Right forelimb (tissue), 1 donor: ENCODE measurements at places on chromosomes 6 and 20.
A peak's percentile ranks its signal among the peaks of the same experiment; 100 is the strongest.

- DNase-seq = peak; percentile 71
Observed at GRCh38 chr20:59835448-59836395, 97.7 kb downstream of the SYCP2 start.

- DNase-seq = no peak
Observed at GRCh38 chr6:93081901-93082300, 337.5 kb downstream of the EPHA7 start.

- peak; percentile 69 for DNase-seq
Observed at GRCh38 chr20:36092398-36093024, 62.0 kb upstream of the EPB41L1 start.

GRCh38 chr6:14883921-14884320, 361.9 kb upstream of the JARID2 start:
- no peak for DNase-seq

DNA sequence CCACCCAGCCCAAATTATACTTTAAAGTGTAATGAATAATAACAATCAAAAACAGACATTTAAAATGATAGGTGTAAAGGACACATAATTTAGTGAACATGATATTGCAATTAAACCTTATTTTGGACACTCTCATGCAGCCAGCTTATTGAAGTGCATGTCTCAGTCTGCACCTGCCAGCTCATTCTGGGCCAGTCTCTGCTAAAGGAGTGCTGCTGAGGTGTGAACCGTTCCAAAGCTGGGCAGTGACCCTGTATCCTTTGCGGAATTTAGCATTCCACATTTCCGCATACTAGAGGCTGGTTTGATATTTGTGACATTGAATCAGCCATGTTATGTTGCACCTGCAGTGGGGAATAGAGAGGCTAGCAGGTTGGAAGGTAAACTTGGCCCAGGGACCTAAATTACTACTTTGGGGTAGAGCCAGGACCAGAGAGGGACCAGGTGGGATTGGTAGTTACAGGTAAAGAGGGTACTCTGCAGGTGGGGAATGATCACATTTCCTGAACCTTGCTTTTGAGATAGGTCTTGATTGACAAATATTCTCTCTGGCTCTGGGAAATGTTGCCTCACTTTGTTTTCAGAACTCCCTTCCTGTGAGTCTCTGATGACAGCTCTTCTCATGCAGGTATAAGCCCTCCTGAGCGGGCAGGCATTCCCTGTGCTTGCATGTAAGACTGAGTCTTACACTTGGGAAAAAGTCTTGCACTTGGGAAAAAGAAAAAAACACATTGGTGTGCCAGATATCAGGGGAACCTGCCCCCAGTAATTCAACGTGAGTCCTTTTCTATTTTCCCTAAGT, 26.2 kb downstream of the TULP4 start:
- DNase-seq = no peak

- DNase-seq = no peak
Observed at GRCh38 chr20:54067606-54068174, 2.7 kb downstream of the BCAS1 start.

GRCh38 chr6:100112855-100113508, 119.0 kb upstream of the MCHR2 start:
- no peak for DNase-seq

DNA sequence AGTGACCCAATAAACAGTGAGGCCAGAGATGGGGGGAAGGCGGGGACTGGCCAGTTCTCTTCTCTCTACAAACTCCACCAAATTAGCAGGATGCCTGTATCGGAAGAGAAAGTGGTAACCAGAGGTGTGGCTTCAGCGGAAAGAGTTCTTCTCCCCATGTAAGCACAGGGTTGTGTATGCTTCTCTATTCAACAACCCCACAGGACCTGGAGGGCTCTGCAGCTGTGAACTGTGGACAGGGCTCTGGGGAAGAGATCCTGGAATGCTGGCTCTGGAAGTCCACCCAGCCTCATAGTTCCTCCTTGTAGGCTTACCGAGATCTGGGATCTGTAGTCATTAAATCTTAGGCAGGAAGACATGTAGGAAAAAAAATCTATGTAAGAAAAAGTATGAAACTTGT, 186.2 kb downstream of the FOXC1 start:
- DNase-seq = no peak

GRCh38 chr6:2962004-2962403, 9.4 kb downstream of the SERPINB6 start:
- no peak for DNase-seq

DNA sequence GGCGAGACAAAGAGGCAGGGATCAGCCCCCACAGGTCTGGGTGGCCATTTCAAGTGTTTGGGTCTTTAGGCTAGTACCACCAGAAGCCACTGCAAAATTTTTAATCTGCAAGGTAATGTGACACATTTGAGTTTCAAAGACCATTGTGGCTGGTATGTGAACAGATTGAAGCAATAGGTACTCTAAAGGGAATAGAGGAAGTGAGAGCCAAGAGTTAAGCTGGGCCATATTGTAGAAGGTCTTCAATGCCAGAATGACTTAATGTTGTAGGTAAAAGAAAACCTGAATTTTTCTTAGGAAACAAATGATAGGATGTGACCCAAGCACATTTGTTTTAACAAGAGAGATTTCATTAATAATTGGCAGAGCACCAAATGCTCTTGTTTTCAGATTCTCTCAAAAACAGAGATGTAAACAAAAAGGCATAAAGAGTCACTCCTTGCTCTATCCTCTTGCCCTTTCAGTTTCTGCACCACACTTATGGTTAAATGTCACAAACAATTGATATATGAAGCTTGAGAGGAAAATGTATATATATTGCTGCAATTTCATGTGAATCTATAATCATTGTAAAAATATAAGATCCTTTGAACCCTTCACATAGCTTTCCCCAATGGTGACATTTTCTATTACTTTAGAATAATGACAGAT, 307.1 kb upstream of the PLN start:
- DNase-seq = no peak

DNA sequence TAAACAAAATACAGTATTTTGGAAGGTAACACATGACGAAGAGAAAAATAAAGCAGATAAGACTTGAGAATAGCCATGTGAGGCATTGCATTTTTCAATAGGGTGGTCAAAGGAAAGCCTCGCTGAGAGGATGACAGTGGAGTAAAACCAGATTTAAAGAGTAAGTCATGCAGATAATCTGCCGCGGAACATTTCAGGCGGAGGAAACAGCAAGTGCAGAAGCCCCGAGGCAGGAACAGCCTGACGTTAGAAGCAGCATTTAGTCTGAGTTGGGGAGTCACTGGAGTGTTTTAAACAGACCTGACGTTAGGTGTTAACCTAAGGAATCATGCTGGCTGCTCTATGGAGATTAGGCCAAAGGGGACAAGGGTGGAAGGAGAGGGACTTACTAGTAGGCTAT, 65.0 kb upstream of the VSTM2L start:
- DNase-seq = no peak

GRCh38 chr6:158868890-158869825, 50.0 kb upstream of the EZR start:
- DNase-seq = peak; percentile 93

GRCh38 chr6:7282097-7282906, 30.7 kb downstream of the SSR1 start:
- no peak for DNase-seq

- DNase-seq = no peak
Observed at GRCh38 chr6:85047818-85048217, 283.4 kb upstream of the TBX18 start.

GRCh38 chr6:125818225-125818657, 27.5 kb downstream of the NCOA7 start:
- DNase-seq = no peak

GRCh38 chr6:27149150-27149549, 98.4 kb upstream of the PRSS16 start:
- DNase-seq = no peak

GRCh38 chr6:9131616-9132015, 696.3 kb upstream of the SLC35B3 start:
- DNase-seq = no peak

DNA sequence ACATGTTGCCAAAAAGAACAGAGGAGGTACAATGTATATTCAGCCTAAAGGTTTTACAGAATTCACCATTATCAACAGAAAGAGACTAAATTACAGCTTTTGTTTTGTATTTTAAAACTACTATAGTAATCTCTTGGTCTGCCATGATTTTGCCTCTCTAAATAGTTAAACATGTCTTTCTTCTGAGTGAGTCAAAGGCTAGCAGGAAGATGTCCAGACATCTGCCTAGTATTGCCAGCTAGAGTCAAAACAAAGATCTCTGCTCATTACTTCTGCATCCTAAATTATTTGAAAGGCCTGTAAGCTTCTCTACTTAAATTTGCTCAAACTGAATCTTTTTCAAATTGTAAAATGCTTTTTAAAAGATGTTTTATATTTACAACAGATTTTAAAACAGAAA, 8.8 kb downstream of the ASF1A start:
- no peak for DNase-seq

GRCh38 chr20:31392836-31393235, 2.4 kb upstream of the DEFB119 start:
- no peak for DNase-seq

DNA sequence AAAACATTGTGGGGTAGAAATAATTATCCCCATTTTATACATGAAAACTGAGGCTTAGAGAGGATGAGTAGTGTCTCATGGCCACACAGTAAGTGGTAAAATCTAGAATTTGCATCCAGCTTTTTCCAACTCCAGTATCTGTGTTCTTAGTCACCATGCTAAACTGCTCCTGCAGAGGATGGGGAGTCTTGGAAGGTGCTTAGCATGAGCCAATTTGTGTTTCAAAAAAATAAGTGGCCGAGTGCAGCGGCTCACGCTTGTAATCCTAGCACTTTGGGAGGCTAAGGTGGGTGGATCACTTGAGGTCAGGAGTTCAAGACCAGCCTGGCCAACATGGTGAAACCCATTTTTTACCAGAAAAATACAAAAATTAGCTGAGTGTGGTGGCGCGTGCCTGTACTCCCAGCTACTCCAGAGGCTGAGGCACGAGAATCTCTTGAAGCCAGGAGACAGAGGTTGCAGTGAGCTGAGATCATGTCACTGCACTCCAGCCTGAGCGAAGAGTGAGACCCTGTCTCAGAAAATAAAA, 2.4 kb downstream of the C6orf89 start:
- DNase-seq = no peak

DNA sequence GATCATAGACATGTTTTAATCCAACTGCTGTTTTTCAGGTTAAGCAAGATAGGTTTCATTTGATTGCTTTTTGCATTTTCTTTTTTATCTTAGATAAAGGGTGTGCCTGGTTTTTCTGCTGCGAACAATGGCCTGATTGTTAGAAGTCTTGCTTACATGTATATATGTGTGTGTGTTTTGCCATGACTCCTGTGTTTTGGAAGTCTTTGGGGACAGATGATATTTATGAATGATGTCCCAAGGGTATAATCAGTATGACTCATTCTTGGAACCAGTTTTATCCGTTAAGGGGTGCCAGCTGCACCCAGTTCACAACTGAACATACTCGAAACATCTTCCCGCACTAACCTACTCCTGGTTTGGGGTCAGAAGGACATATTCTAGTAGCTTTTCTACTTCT, 230.1 kb upstream of the SUPT3H start:
- DNase-seq = no peak

DNA sequence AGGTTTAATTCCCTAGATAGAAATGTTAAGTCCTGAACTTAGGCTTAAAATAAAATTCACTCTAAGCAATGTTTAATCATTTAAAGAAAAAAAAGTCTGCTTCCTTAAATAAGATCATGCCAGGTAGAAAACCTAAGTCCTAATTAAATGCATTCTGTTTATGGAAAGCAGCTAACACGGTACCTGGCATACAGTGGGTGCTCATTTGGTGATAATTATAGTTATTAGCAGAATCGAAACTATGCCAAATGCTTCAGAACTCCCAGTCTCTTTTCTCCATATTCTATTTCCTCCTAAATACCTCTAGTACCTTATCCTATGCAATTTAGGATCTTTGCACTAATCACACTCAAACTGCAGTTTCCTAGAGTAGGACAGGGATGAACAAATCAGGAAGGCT, 331.8 kb downstream of the EPHA7 start:
- no peak for DNase-seq

GRCh38 chr6:98179606-98180005, 654.8 kb upstream of the POU3F2 start:
- no peak for DNase-seq

DNA sequence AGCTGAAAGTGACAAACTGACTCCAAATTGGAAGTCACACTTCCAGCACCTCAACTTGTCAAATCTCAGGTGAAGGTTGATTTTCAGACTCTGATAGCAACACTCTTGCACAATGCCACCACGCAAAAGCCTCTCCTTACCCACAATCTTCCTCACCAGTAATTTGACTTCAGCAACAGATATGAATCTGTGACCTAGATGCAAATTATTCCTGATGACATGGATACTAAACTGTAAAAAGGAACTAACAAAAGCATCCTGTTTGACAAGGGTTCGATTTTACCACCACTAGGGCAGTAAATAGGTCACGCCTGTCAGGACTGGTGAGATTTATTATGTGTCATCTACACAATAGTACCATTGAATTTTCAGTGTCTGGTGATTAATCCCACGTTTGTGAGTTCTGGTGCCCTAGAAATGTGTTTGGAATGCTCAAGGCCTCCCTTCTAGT, 134.4 kb upstream of the COL21A1 start:
- DNase-seq = no peak

DNA sequence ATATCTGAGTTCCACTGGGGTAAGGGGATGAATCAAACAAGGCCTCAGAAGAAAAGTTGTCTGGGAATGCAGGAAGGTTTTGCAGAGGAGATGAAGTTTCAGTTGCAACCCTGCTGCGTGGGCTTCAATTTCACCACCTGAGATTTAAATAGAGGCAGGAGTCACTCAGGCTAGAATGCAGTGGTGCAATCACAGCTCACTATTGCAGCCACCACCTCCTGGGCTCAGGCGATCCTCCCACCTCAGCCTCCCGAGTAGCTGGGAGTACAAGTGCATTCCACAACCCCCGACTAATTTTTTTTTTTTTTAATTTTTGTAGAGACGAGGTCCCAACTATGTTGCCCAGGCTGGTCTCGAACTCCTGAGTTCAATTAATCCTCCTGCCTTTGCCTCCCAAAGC, 1.5 kb upstream of the ZNF165 start:
- DNase-seq = no peak

- no peak for DNase-seq
Observed at GRCh38 chr6:33698494-33698893, 13.0 kb downstream of the UQCC2 start.

- no peak for DNase-seq
Observed at GRCh38 chr6:87674290-87674689, 27.7 kb downstream of the AKIRIN2 start.

GRCh38 chr6:168226061-168226752, 93.4 kb downstream of the DACT2 start:
- peak; percentile 78 for DNase-seq

DNA sequence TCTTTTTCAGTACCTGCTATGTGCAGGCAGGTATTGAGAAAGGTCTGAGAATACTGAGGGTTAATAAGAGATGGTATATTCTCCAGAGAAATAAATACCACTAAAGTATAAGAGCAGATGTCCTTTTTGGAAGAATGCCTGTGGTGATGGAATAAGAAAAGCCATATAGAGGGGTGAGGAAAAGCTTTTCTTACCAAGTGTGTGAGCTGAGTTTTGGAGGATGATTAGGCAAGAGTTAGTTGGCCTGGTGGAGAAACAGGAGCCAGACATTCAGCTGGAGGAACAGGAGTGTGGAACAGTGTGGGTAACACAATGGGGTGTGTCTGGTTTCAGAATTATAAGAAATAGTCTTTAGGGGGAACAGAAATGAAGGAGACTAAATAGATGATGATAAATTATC, 19.9 kb downstream of the ZNF451 start:
- no peak for DNase-seq

- peak; percentile 66 for DNase-seq
Observed at GRCh38 chr6:57313711-57314471, 3.5 kb upstream of the PRIM2 start.
